ENCODE measurements at places on chromosomes 3 and 15.

- no peak for ATAC-seq
Measured at GRCh38 chr15:26421065-26421464, 351.8 kb downstream of the GABRB3 start.

DNA sequence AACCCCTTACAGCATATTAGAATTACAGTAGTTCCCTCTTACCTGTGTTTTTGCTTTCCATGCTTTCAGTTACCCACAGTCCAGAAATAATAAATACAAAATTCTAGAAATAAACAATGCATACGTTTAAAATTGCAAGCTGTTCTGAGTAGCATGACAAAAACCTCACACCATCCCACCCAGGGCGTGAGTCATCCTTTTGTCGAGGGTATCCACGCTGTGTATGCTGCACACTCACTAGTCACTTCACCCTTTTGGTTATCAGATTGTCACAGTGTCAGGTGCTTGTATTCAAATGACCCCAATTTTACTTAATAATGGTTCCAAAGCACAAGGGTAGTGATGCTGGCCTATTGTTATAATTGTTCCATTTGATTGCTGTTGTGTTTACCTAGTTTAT, 72.5 kb upstream of the P3H2 start:
- ATAC-seq, result no peak

GRCh38 chr3:133856316-133856715, 39.4 kb downstream of the RAB6B start:
- ATAC-seq, result no peak

DNA sequence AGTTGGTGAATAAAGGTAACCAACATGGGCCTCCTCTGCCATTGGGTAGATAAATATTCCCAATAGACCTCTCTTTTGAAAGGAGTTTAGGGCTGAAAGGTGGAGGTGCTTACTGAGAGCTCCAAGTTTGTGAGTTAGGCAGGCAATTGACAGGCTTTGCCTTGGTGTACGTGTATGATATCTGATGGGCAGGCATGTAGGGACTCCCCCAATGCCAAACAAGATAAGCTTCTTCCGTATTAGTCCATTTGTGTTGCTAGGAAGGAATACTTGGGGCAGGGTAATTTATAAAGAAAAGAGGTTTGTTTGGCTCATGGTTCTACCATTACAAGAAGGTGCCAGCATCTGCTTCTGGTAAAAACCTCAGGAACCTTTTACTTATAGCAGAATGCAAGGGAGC, 160.7 kb upstream of the EIF1B start:
- no peak for ATAC-seq

DNA sequence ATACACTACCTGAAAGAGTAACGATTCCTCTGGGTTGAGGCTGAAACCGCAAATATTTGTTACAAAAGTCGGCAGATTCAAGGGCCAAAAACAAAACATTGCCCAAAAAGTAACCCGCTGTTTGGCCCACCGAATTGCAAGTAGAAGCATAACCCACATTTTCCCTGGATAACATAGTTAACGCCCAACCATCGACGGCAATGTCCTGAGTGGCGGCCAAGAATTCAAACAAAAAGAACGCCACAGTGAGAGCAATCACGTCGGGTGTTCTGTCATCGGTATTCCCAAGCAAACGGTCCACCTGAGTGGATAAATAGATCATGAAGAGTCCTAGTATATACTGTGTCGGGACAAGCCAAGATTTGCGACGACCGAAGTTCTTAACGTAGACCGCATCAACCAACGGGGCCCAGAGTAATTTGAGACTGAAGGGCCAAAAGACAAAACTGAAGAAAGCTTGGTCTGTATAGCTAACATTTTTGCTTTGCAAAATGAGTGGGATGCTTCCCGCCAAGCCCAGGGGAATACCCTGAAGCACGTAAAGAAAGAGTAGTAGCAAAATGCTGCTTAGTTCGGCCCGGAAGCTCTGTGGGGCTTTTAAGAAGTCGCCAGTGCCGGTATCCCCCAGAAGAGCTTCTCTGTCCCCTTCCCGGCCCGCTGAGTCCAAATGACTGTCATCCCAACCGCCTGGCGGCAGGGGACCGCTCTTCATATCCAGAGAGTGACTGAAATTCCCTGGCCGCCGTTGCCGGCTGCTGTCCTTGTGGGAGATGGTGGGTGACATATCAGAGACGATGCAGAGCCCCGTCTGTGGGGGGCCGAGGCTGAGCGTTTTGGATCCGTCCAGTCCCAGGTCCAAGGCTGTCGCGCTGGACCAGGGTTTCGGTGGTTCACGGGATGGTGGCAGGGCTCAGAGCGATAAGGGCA, 750 bp downstream of the SLC33A1 start:
- no peak for ATAC-seq

DNA sequence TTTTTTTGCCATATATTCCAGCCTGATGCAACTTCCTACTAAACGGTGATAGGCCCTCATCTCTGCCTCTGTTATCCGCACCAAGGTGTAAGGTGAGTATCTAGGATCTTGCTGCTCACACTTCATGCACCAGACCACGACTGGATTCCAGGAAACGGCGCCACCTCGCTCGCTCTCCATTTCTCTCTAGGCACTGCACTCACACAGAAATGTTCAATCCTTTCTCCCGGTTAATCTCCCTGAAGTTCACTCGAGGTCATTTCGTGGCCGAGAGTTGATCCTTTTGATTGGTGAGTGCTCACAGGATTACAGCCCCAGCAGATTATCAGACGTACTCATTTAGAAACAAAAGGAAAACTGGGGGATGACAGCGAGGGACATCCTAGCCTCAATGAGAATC, 28.1 kb downstream of the MCF2L2 start:
- ATAC-seq, result no peak

- peak; percentile 57 for ATAC-seq
Measured at GRCh38 chr3:46369675-46370132, 1.0 kb upstream of the CCR5 start.

GRCh38 chr3:127675651-127676391, 3.1 kb downstream of the ABTB1 start:
- no peak for ATAC-seq

- ATAC-seq, result peak; percentile 34
Measured at GRCh38 chr3:149813367-149814281, 609 bp downstream of the RNF13 start.

DNA sequence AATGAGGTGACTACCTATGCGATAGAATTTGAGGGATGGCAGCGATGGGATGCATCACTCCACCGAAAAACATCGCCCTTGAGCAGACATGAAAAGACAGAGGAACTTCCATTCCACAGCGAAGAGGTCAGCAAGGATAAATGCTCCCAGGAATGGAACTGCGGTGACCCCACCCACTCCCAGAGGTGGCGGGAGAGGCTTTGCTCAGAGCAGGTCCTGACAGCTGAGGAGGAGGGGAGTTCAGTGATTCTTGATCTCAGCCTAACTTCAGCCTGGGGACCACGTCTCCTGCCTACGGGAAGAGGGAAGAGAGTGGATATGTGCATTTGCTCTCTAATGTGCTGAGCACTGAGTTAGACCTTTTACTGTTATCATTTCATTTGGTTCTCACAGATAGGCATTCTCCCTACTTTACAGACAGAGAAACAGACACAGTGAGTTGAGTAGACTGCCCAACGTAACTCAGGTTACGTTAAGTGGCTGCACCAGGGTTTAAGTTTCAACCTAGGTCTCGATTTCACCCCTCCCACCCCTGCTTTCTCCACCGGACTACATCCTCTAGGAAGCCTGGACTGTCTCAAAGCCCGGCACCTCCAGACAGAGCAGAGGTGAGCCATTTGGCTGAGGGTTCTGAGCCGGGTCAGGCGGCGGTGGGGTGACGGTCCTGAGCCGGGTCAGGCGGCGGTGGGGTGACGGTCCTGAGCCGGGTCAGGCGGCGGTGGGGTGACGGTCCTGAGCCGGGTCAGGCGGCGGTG, 170.0 kb downstream of the RAB11A start:
- ATAC-seq, result no peak

- ATAC-seq, result no peak
Measured at GRCh38 chr15:41285285-41285684, 47.1 kb downstream of the OIP5 start.

GRCh38 chr15:86645925-86646500, 566.3 kb downstream of the AGBL1 start:
- ATAC-seq, result no peak

GRCh38 chr15:101189409-101190091, 62.3 kb downstream of the CHSY1 start:
- no peak for ATAC-seq

Measured in stimulated activated memory B cell treated with anti-CD40 and anti-IgM and Interleukin-4, amounts not matched to agents 10 μg/mL and 1 μg/mL and 100 μg/mL, for 72 hours (primary cell).